CD4-positive, alpha-beta T cell treated with Interleukin-15 for 4 hours (primary cell): ENCODE measurements at places on chromosomes 4 and X.

- peak; percentile 43 for DNase-seq
These were observed 15.8 kb downstream of the ZCCHC12 start for GRCh38 chrX:118839334-118839958.

- no peak for DNase-seq
These were observed 295.4 kb downstream of the TRIML1 start for GRCh38 chr4:188434643-188435042.

GRCh38 chr4:13539619-13540445, 4.5 kb downstream of the NKX3-2 start:
- no peak for DNase-seq

GRCh38 chr4:101265816-101266172, 81.5 kb downstream of the PPP3CA start:
- DNase-seq: no peak

DNA sequence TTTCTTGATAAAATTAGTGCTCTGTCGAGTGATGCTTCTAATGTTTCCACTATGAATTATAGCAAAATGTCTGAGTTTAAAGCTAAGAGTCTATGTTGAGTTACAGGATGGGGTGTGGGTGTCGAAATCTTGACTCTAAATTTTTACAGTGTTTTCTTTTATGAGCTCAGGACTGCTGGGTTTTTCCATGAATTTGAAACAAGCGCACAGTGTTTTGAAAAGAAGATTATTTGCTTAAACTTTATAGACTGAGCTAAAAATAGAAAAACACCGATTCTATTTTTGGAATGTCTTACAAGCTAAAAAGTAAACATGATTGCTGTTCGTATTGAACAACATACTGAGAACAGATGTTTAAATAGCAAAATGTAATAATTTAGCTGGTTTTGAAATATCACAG, 7.5 kb downstream of the PTTG2 start:
- DNase-seq: no peak
